ENCODE measurements at places on chromosomes 2 and 18. TPM values are rescaled to one million over a fixed set of nuclear protein-coding genes. Genes with fewer than 3 reads are reported as not detected.

DNA sequence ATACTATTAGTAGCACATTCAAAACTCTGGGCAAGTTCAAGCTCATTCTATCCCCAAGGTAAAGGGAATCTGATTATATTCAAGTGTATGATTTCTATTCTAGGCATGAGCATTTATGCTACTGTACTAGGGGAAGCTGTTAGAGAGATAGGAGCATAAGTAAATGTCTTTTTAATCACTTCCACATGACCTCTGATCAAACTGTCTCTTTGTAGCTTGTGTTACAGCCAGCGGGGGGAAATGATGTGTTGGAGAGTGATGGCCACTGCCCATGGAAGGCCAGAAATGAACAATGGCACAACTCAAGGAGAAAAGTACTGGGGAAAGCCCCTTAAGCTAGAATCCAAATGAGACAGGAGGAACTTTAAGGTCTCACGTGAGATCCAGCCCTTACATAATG is 894.9 kb upstream of the CDH2 start:
- DNase-seq = no peak

- no peak for DNase-seq
Measured at GRCh38 chr2:187477051-187477450, 29.0 kb upstream of the CALCRL start.

DNA sequence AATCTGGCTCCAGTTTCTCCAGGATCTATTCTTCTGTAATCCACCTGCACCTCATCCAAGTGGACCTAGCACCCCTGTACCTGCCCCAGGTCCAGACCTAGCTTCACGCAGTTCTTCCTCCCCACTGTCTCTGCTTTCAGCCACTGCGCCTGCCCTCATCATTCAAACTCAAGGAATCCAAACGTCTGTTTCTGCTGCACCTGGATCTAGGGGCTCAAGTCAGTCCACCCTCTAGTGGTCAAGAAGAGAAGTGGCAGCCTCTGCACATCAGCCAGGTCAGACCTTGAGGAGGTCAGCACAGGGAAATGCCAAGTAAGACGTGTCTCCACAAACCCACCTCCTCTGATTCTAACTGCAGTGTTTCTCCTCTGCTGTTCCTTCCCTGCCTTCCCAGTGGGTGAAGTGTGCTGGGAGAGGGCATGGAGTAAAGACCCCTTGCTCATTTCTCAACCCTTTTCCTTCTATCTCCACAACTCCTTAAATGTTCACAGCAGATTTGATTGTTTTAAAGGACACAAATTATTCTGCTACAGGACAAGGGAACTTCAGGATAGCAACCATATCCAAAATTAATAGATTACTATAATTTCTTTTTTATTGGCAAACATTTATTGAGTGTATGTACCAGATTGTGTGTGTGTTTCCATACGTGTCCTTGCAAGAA is 8.6 kb upstream of the RNF152 start:
- DNase-seq = peak; percentile 83

DNA sequence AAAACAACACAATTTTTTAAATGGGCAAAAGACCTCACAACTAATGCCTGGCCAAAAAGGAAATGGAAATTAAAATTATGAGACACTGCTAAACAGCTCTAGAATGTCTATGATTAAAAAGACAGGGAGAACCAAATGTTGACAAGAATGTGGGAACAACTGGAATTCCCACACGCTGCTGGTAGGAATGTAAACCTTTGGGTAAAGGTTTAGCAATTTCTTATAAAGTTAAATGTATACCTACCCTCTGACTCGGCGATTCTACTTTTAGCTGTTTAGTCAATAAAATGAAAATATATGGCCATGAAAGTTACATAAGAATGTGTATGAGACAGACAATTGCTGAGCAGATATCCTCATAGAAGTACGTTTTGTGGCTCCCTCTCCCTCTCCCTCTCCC is 60.9 kb downstream of the ATF2 start:
- no peak for DNase-seq

- DNase-seq = peak; percentile 80
Measured at GRCh38 chr2:46277431-46278190, 19.6 kb upstream of the EPAS1 start.

The CDH20 gene
- not detected for total RNA-seq

GRCh38 chr18:50665015-50665414 is 105.1 kb downstream of the MAPK4 start:
- DNase-seq = no peak

GRCh38 chr2:122539311-122539710 is 783.9 kb downstream of the TSN start:
- DNase-seq = no peak

DNA sequence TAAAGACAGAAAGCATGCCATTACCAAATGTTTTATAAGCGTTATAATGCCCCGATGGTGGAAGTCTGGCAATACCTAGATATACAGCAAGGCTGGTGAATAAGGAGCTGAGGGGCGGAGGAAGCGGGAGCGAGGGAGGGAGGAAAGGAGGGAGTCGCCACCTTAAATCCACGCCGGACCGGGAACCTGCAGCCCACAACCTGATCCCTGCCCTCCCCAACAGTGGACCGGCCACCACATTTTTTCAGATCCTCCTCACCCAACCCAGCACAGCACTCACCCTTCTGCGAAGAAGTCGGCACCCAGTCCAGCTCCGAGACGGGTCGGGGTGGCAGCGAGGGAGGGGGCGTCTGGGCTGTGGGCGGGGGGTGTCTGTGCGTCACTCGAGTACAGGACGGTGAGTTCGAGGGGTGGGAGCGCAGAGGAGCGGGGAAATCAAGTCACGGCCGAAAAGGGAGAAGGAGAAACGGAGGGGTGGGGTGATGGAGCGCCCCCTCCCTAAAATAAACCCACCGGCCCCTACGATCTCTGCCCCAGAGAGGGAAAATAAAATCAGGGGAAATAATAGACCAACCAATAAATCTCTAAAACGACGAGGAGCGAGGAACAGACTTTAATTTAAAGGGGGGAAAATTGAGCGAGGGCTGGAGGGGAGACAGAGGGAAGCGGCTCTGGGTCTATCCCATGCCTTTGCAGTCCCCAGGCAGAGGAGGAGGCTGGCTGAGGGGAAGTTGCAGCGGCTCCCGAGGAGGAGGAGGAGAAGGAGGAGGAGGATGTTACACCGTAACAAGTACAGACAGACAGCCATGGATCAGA is 96.5 kb upstream of the SERTAD2 start:
- peak; percentile 72 for DNase-seq

- DNase-seq = peak; percentile 54
Measured at GRCh38 chr2:134782792-134783191, 55.6 kb upstream of the ACMSD start.

The NEB gene
- total RNA-seq = 1.2 TPM

The VAMP8 gene
- 7.5 TPM for total RNA-seq

DNA sequence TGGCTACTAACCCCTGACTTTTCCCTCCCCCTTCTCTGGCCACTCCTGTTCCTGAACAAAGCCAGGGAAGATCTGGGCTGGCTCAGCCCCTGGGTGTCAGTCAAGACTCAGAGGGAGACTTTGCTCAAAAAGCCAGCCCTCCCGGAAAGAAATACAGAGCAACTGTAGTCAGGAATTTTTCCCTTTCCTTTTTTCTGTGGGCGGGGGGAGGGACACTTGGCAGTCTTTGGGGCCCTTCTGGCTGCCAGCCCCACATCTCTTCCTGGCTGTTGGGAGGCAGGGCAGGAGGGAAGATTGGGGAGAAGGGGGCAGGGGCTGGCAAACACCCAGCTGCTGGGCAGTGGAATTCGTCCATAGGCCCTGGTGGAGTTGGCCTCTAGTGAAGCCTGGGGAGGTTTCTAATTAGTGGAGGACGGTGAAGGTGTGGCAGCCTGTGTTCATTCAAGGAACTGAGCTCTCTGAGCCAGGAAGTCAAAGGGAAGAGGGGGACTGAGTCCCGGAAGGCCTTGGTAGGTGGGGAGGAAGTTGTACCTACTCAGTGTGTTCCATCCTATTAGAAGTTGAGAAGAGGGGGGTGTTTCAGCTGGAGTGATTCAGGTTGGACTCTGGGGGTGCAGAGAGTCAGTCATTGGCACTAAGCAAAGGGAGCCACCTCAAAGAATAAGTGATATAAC is 10.9 kb downstream of the IGFBP2 start:
- DNase-seq = peak; percentile 60

The CGREF1 gene
- 4.8 TPM for total RNA-seq

The ITPRIPL1 gene
- total RNA-seq = 7.0 TPM

- DNase-seq = no peak
Measured at GRCh38 chr2:148022882-148023281, 2.0 kb downstream of the MBD5 start.

The LONRF2 gene
- total RNA-seq = not detected

The ALKAL2 gene
- total RNA-seq = not detected

The KIAA2012 gene
- not detected for total RNA-seq

DNA sequence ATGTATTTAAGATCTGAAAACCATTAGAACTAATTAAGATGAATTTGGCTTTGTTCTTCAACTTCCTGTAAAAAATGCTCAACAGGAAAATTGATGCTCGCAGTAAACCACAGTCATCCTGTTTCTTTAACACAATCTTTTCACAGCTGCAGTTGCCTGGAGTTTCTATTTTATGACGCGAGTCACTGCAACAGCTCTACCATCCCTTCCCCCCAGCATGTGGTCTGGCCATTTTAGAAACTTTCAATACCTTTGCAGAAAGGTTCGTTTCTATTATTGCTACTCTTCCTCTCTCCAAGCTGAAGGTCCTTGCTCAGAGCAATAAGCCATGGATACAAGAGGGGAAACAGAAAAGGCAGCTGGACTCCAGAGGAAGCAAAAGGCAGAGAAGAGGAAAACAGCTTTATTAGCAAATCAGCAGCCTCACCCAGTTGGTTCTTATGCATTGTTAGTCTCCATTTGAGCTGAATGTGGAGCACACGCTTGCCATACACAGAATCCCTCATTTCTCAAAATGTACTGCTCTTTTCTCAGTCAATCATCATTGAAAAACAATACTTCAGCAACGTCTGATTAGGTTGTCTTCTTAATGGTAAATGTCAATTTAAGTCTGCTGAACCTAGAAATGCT is 3.9 kb downstream of the WIPF1 start:
- peak; percentile 88 for DNase-seq

The C2orf92 gene
- 0.88 TPM for total RNA-seq

DNA sequence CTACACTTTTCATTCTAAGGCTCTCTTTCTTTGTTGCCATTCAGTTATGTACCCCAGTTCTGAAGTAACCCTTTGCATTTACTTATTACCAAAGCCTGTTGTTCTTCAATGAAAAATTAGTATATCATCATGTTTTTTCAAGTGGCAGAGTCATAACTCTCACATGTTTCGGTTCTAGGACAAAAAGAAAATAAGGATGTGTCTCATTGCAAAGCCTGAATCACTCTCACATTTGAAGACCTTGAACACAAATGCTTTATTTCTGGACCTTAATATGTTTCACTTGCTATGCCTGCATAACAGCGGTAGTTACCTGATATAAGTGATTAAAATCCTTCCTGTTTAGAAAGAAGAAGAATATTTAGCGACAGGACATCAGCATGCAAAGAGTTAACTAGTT is 49.1 kb downstream of the ZEB2 start:
- DNase-seq = peak; percentile 34

DNA sequence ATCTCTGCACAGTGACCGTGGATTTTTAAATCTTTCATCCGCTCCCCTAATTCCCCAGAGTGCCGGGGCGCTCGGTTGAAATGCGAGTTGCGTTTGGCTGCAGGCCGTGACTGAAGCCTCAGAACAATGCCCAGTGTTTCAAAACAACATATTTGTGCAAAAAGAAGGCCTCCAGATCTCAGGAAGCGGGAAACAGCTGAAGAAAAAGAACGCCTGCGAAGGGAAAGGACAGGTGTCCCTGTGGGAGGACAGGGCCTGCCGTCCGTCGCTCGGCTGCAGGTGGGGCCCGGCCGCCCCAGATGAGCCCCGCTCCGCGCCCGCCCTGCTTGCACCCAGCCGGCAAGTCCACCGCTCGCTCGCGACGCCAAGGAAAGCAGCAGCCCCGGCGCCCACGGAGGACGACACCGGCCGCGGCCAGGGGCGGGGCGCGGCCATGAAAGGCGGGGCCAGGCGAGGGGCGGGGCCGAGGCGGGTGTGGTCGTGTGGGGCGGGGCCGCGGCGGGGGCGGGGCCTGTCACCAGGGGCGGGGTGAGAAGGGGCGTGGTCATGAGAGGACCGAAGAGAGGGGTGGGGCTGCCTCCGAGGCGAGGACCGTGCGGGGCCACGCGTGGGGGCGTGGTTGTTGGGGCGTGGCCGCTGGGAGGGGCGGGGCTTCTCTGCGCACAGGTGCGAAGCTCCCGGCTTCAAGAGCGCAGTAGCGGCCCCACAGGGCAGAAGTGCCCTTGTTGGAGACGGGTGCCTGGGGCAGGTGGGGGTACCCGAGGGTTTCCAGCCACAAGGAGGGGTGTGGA is 17.6 kb upstream of the BOK start:
- peak; percentile 76 for DNase-seq

DNA sequence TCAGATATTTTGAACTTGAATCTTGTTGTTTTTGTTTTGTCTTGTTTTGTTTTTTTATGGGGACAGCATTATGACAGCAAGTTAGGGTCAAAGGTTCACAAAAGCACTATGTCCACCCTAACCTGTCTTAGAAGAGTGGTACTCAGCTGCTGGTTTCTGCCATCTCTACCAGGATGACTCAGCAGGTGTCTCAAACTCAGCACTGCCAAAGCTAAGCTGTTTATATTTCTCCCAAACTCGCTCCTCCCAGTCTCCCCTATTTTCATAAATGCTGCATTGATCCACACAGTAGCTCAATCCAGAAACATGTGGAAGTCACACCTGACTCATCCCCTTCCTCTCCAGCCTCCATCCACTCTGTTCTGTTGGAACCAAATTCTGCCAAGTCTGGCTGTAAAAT is 134.9 kb downstream of the ZBTB7C start:
- no peak for DNase-seq

GRCh38 chr2:214987261-214987660 is 151.2 kb downstream of the ABCA12 start:
- DNase-seq = no peak

DNA sequence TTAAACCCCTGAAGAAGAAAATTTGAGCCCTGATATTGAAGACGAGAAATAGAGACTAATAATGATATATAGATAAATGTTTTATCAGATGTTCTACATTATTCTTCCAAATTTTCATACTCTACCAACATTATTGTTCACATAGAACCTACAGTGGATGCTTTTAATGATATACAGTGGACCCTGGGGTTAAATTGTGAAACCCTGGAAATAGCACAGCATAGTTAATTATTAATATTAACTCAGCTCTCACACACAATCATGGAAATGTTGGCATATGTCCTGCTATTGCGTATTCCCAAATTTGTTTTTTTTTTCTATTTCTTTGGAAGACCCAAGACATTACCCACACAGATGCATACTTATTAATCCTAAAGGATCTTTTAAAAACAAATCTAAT is 579.9 kb downstream of the CCDC85A start:
- no peak for DNase-seq

The TTC32 gene
- 8.1 TPM for total RNA-seq

GRCh38 chr2:68169308-68169707 is 11.6 kb downstream of the PNO1 start:
- DNase-seq = no peak

- DNase-seq = peak; percentile 11
Measured at GRCh38 chr18:79117788-79118187, 48.6 kb downstream of the ATP9B start.

DNA sequence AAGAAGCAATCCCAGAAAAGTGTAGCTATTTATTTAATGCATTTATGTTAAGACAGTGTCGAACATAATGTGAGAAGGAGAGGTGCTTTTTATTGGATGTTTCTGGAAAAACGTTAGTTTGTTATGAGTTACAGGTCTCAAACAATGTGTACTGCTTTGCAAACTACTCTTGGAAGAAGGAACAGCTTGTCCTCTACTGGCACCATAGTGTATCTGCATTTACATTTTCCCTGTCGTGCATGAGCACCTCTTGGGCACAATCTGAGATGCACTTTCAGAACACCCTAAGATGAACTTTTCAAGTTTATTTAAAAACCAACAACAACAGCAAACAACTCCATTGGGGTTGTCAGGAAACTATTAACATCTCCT is 22.8 kb downstream of the CCNYL1 start:
- DNase-seq = peak; percentile 74

The GAL3ST2 gene
- total RNA-seq = not detected

The CMPK2 gene
- 1.9 TPM for total RNA-seq
